SJCRH30 (cell line): ENCODE measurements at places on chromosomes 4 and X. TPM values are rescaled to one million over a fixed set of nuclear protein-coding genes. Genes with fewer than 3 reads are reported as not detected.

Gene CWH43
- total RNA-seq: not detected in 2 replicates

DNA sequence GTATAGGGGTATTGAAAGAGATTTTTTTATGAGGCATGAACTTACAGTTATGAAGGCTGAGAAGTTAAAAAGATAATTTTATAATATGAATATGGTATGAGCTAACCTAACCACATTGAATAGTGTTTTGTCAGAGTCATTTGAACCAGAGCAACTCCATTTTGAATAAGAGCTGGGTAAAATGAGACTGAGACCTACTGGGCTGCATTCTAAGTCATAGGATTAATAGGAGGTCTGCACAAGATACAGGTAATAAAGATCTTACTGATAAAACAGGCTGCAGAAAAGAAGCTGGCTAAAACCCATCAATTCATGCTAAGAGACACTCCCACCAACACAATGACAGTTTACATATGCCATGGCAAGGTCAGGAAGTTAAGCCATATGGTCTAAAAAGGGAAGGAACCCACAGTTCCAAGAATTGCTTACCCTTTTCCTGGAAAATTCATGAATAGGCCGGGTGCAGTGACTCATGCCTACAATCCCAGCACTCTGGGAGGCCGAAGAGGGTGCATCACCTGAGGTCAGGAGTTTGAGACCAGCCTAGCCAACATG is 209.2 kb downstream of the TECRL start:
- DNase-seq: no peak
- H3K27ac ChIP-seq: no peak overlapping the region
- no peak overlapping the region for H3K4me3 ChIP-seq
- no peaks in the 10 kb centered on the region for H3K27me3 ChIP-seq
- no peaks in the 10 kb centered on the region for H3K4me1 ChIP-seq

- H3K4me1 ChIP-seq: no peaks in the 10 kb centered on the region
- no peak overlapping the region for H3K27ac ChIP-seq
- H3K4me3 ChIP-seq: no peak overlapping the region
- no peaks in the 10 kb centered on the region for H3K27me3 ChIP-seq
These were observed 104.0 kb upstream of the MBNL3 start for GRCh38 chrX:132592880-132593279.

GRCh38 chr4:52595001-52595400 is 64.1 kb downstream of the USP46 start:
- no peak for DNase-seq
- H3K36me3 ChIP-seq: peaks cover 31% of the 10 kb centered on the region
- H3K27ac ChIP-seq: no peak overlapping the region
- H3K4me1 ChIP-seq: no peaks in the 10 kb centered on the region
- H3K27me3 ChIP-seq: no peaks in the 10 kb centered on the region

GRCh38 chr4:88955580-88956380 is 101.2 kb downstream of the FAM13A start:
- H3K27me3 ChIP-seq: no peaks in the 10 kb centered on the region
- no peaks in the 10 kb centered on the region; the same call in 1 of the 2 replicates for H3K36me3 ChIP-seq
- H3K27ac ChIP-seq: no peak overlapping the region
- H3K4me3 ChIP-seq: no peak overlapping the region
- H3K4me1 ChIP-seq: no peaks in the 10 kb centered on the region

- H3K4me1 ChIP-seq: no peaks in the 10 kb centered on the region
- H3K36me3 ChIP-seq: no peaks in the 10 kb centered on the region
- no peak overlapping the region for H3K4me3 ChIP-seq
- DNase-seq: no peak
- H3K27ac ChIP-seq: no peak overlapping the region
These were observed 232.9 kb upstream of the GIMD1 start for GRCh38 chr4:106601519-106601918.

Gene VSIG1
- total RNA-seq: 0.12 and 0.13 TPM in 2 replicates

DNA sequence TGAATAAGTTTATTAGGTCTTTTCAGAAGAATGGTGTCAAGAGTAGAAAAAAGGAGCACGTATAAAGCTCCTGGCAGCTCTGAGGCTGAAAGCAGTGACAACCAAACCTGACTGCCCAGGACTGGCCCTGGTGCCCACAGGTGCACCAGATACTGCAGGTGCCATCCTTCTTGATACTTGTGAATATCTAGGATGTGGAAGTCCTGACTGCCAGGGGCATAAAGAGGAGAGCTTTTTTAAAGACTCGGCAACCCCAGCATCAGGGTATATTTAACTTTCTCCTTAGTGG is 60.7 kb downstream of the TMEM150C start:
- H3K36me3 ChIP-seq: no peaks in the 10 kb centered on the region
- no peaks in the 10 kb centered on the region for H3K27me3 ChIP-seq
- H3K27ac ChIP-seq: no peak overlapping the region
- no peak for DNase-seq
- no peaks in the 10 kb centered on the region for H3K4me1 ChIP-seq

DNA sequence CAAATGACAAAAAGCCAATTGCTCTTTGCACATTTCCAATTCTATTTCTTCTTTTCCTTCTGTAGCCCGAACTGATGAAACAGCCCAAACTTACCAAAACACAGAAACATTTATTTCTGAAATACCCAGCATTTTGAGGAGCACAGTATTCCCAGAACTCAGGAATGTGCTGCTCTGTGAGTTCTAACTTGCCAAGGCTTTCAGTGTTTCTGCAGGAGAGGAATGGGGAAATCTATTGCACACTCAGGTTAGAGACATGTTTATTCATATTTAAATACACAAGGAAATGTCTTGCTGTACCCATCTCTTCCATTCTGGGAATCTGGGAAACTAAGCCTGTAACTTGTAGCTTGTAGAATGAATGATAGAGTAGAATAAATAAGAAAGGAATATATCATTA is 10.7 kb downstream of the TMPRSS11D start:
- no peak overlapping the region for H3K4me3 ChIP-seq
- H3K36me3 ChIP-seq: no peaks in the 10 kb centered on the region
- no peak for DNase-seq
- no peaks in the 10 kb centered on the region for H3K27me3 ChIP-seq
- H3K4me1 ChIP-seq: no peaks in the 10 kb centered on the region

Gene SHISA3
- total RNA-seq: not detected in 2 replicates

DNA sequence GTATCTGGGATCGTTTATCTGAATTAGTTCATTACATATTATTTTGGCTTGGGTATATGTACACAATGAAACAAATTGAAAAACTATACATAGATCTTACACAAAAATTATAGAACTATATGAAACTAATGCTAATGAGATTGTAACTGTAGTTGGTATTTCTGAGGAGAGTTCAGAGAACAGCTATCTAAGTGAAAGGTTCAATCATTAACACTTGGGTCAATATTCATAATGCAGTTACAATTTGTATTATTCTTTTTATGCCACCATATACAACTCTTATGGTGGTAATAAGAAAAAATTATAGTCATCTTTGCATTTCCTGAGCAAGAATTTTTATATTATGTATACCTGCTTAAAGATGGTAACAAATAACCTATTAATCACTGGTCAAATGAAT is 461.0 kb downstream of the GRXCR1 start:
- H3K27ac ChIP-seq: no peak overlapping the region
- H3K4me1 ChIP-seq: no peaks in the 10 kb centered on the region

Gene TMEM271
- 1.4 TPM in 2 replicates for total RNA-seq

GRCh38 chr4:142354794-142355420 is 491.2 kb downstream of the INPP4B start:
- no peak for DNase-seq
- no peaks in the 10 kb centered on the region for H3K36me3 ChIP-seq
- no peak overlapping the region for H3K4me3 ChIP-seq

- H3K4me3 ChIP-seq: no peak overlapping the region
- no peaks in the 10 kb centered on the region for H3K4me1 ChIP-seq
- no peak overlapping the region for H3K27ac ChIP-seq
- no peaks in the 10 kb centered on the region for H3K27me3 ChIP-seq
- no peaks in the 10 kb centered on the region for H3K36me3 ChIP-seq
- no peak for DNase-seq
These were observed 170.1 kb downstream of the ATG4A start for GRCh38 chrX:108261549-108262203.

GRCh38 chr4:59102311-59102710 is 1992.1 kb upstream of the IGFBP7 start:
- no peaks in the 10 kb centered on the region for H3K27me3 ChIP-seq
- H3K4me1 ChIP-seq: no peaks in the 10 kb centered on the region
- no peak for DNase-seq
